ENCODE measurements at places on chromosomes 1 and 21.

GRCh38 chr1:235808223-235808622, 58.5 kb downstream of the LYST start:
- DNase-seq: no peak

GRCh38 chr1:185645162-185645640, 89.0 kb upstream of the HMCN1 start:
- DNase-seq: no peak

DNA sequence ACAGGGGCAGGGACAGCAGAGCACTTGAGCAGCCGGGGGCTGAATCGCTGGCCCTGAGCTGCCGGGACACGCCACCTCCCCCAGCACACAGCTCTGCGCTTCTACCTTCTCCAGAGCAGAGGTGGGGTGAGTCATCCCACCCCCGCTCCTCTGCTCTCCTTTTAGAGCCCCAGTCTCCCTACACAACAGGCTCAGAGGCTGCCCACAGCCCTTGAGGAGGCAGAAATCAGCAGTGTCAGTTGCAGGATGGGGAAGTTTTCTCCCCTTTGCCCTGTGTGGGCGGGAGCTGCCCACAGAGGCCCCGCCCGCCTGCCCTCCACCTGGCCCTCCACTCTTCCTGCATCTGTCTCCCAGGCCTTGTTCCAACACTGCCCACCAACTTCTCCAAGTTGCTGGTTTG, 94.6 kb downstream of the STUM start:
- DNase-seq: peak; percentile 75

GRCh38 chr21:46068516-46069079, 29.3 kb upstream of the COL6A2 start:
- no peak for DNase-seq

DNA sequence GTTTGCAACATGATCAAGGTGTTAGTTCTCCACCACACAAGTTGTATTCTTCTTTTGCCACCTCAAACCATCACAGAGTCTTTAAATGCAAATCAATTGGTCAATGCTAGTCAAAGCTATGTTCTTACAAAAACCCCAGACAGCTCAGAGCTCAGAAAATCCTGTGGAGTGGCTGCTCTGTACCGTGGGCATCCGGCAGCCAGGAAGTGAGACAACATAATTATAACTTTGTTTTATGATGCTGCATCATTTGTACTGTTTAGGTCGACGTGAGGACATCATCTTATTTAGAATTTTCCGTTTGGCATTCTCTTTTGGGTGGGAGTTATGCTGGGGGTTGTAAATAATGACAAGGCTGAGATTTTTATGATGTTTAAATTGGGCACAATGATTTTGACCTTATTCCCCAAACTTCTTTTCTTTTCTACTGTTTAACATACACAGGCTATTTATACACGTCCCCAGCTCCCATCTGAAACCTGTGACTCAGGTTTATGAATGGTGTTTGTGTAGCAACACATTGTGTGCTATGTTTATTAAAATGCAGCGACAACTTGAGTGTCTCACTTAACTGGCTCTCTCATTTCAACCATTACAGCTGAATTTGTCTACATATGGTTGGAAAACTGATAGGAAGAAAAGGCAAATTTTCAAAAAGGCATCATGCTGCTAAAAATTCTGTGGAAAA, 124.0 kb downstream of the CNIH3 start:
- no peak for DNase-seq

DNA sequence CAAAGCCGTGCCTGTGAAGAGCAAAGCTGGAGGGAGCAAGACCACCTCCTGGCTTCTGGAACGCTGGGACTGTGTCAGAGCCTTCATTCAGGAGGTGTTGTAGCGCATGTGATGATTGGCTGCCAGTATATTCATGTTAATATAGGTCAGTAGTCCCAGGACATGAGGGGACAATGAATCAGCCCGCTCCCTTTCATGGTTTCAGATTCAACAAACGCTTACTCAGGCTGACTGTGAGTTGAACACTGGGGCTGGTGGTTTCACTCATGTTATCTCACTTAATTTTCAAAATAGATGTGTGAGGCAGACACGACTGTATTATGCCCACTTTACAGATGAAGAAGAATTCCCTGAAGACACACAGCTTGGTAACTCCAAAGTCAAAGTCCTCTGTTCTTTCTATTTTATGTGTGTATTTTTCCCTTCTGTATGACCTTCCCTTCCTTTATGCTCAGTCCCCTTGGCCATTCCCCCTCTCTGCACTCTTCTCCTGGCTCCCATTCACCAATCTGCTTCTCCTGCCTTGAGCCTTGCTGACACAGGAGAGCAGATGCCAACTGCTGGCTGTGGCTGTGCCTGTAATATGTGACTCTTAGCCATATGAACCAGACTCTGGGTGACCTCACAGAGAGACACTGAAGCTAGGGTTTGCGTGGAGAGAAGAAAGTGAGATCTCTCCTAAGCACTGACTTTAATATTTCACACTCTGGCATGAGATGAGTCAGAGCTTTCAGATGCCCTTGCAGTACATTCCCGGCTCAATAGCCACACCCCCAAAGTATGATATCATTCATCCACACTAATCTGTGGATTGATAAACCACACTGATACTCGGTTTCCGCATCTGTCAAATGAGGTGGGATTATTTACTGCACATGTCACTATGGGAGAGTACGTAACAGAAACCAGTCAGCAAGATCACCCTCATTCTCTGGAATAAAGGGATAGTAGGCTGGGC, 31.4 kb upstream of the KIRREL1 start:
- DNase-seq: no peak

DNA sequence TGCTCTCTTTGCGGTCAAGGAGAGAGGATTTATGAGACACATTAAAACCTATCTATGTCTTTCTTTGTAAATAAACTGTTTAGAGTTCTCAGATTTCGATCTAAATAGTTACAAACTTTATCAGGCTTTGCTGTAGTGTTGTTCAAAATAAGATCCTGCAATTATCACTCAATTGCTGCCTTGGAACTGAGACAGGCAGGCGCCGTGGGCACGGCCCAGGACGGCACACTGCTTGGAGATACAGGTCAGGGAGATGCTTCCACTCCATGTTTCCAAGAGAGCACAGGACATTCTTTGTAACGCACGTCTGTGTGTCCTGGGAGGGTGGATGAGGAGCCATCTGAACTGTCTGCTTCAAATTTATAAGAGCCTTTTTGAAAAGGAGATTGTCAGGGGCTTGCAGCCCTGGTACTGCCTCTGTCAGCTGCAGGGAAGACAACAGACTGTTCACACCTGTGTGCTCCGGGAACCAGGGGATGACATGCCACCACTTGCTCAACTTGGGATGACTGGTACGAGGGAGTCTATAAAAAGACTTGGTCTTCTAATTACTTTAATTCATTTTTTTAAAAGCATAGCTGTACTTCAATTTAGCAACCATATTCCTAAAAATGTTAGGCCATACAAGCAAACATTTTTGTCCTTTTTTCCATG, 472.9 kb upstream of the RUNX1 start:
- DNase-seq: no peak

- no peak for DNase-seq
Measured at GRCh38 chr1:113048064-113048463, 24.9 kb upstream of the LRIG2 start.

DNA sequence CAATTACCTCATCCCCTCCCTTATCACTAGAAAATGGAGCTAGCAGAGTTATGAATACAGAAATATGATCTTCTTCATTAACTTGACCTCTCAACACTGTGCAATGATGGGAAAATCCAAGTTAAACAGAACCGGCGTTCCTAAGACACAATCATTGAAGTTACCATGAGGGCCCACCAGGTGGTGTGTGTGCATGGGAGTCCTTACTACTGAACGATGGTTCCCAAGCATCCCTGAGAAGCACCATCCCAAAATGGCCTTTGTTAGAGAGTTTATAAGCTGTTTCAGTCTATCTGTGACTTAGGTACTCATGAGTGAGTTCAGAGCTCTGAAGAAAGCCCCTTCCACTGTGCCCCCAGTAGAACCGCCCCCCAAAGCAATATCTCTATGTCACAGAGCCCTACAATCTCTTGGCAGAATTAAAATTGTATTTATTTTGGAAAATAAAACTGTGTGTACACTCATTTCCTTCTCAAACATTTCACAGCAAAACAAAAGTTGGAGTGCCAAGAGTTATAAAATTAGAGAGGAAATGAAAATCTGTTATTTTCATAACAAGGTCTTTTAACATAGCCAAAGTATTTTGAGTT, 56.8 kb downstream of the PLD5 start:
- DNase-seq: peak; percentile 26

DNA sequence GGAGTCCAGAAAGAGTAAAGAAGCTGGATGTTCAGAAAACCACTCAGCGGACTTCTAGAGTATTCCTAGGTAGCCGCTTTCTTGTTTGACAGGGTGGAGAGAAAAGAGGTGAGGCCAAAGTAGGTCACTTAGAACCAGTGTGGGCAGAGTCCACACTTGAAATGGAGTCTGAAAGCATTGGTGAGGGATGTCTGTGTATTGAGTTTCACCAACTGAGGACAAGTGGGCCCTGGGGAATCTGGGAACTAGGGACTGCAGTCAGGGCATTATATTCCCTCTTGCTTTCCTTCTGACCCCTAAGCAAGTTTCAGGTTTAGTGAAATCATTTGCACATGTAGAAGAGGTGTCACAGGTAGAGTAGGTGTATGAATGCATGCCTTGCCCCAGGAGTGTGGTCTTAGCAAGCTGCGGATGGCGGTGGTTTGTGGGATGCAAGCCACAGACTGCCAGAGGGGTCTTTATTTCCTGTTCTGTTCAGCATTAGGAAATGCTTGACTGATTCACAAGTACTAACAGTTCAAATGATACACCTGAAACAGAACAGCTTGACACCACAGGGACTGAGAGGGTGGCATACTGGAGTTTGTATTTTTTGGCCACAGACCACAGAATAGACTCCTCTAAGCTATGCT, 1.1 kb upstream of the GNG12 start:
- no peak for DNase-seq

GRCh38 chr1:241473026-241473425, 46.5 kb downstream of the FH start:
- no peak for DNase-seq

DNA sequence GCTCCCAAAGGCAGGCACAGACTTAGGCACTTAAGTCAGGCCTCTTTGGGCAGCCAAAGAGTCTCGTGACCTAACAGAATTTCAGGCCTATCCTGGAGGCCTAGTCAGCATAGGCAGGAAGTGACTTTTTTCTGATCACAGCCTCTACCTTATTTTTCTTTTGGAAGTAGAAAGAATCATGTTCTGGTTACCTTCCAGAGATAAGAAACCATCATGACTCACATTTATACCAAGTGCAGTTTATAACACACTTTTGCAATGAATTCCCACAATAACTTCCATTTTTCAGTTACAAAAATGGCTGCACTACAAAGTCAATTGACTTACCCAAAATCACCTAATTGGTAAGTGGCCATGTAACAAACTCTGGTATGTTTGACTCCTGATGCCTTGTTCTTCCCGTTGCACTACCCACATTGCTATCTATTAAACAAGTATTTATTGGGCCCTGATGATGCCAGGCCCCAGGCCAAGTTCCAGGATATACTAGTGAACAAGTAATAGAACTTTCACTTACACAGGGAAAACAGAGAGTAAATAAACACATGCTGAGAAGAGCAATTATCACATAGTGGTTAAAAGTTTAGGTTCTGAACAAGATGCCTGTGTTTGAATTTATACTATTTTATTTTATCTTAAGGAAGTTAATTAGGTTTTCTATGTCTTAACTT, 74.3 kb downstream of the SH3GLB1 start:
- DNase-seq: no peak

- DNase-seq: no peak
Measured at GRCh38 chr1:18970762-18971161, 14.3 kb upstream of the IFFO2 start.

DNA sequence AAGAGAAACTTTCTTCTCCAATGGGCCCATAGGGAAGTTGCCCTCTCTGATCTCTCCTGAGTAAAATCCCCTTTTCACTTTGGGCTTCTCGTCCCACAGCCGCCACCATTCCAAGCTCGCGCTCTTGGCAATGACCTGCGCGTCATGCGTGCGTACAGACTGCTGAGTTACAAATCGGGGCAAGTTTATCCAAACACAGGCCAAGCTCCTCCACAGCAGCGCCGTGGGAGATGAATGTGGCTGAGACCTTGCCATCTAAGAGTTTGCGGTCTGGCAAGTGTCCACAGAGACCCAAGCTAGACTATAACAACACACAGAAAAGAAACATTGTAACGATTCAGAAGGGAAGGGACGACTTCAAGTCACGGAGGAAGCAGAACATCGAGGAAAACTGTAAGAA, 116.3 kb upstream of the SOD1 start:
- DNase-seq: no peak

GRCh38 chr1:34918386-34918976, 11.0 kb downstream of the DLGAP3 start:
- DNase-seq: no peak

- DNase-seq: no peak
Measured at GRCh38 chr21:45403133-45403824, 1.7 kb upstream of the COL18A1 start.

DNA sequence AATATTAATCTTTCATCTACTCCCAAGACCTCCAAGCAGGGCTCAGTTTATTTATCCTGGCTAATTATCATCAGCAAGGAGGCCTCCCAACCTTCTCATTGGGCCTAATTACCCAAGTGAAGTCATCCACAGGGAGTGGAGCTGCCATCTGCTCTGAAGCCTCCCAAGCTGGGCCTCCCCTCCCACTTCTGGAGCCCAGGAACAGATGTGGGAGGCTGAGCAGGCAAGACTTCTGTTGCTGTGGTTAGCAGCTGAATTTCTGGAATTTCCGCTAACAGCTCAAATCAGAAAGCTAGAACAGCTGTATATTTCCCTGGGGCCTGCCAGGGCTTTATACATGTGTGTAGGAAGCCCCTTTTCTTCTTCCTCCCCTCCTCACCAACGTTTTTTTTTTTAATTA, 127.5 kb downstream of the UCK2 start:
- no peak for DNase-seq

DNA sequence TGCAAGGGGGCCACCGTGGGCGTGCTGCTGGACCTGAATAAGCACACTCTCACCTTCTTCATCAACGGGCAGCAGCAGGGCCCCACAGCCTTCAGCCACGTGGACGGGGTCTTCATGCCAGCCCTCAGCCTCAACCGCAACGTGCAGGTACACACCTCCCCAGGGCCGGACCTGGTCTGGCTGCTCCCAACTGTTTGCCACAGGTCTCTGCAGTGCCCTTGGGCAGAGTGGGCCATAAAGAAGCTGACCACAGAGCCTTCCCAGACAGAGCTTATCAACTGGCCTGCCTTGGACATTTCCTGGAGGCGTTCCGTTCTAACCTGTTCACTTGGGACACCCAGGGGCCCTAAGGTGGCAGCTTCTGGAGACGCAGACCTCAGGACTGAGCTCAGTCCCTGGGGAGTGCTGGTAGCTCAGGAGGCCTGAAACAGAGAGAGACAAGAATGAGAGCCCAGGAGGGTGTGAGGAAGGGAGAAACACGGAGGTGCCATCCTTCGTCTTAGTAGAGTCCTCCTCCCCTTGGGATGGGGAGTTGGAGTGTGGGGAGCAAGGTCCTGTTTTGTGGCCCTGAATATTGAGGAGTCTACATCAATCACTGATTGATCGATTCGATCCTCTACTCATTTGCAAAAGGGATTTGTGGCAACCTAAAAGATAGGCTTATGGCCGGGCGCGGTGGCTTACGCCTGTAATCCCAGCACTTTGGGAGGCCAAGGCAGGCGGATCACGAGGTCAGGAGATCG, 27.0 kb upstream of the GNPAT start:
- DNase-seq: no peak

GRCh38 chr1:79847700-79848099, 841.2 kb upstream of the ADGRL4 start:
- DNase-seq: no peak

Data from stimulated activated CD4-positive, alpha-beta T cell treated with anti-CD3 and anti-CD28 coated beads, Interleukin-4, amount 100 ng/mL, for 24 hours (primary cell).